ENCODE measurements at places on chromosomes 2 and 18. TPM values are rescaled to one million over a fixed set of nuclear protein-coding genes. Genes with fewer than 3 reads are reported as not detected.
A peak's percentile ranks its signal among the peaks of the same experiment; 100 is the strongest.

DNA sequence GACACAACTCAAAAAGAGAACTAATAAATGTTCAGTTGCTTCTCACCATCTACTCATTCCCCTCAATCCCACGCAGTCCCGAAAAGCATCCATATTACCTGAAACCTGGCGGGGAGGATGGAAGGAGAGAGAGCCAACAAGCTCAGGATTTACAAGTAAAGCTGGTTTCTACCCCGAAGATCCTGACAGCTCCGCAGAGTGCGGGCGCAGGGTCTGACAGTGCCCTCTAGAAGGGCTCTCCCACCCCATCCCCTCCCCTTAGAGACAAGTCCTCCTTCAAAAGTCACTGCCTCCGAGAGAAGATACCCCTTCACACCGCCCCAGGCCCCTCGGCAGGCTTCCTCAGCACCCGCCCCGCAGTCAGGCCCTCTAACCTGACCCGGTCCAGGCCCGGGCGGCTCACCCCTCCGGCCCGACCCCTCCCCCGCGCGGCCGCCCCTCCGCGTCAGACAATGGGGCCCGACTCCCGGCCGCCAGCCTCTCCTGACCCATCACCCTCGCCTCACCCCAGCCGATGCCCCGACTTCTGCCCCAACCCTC lies 550 bp downstream of the RAB1A start:
- DNase-seq = peak; percentile 41
- H3K4me3 ChIP-seq = peak overlapping the region; percentile 95
- H3K27ac ChIP-seq = peak overlapping the region; percentile 97
- no peaks in the 10 kb centered on the region for H3K27me3 ChIP-seq

DNA sequence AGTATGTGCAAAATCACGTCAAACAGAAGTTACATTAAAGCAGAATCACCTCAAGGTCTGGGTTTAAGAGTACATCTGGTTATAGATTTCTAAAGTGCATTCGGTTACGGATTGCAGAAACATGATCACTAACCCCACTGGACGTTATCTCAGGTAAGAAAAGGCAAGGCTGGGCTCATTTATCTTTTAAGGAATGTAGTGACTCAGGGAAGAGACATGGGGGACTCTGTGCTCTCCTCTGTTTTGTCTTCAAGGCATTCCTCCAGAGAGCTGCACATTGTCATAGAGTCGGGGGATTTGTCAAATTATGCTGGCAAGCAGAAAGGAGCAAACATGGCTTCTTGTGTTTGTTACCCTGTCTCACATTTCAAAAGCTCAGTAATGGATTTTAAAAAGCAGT lies 14.3 kb downstream of the WDSUB1 start:
- no peak overlapping the region for H3K27ac ChIP-seq
- H3K4me1 ChIP-seq = peaks cover 4% of the 10 kb centered on the region
- DNase-seq = no peak
- H3K4me3 ChIP-seq = no peak overlapping the region

FBLN7 gene
- 8.8 TPM for total RNA-seq

- no peaks in the 10 kb centered on the region for H3K36me3 ChIP-seq
- H3K27ac ChIP-seq = no peak overlapping the region
- no peaks in the 10 kb centered on the region for H3K27me3 ChIP-seq
- H3K4me3 ChIP-seq = no peak overlapping the region
- H3K4me1 ChIP-seq = peaks cover 8% of the 10 kb centered on the region
- DNase-seq = peak; percentile 14
Observed at GRCh38 chr18:22223254-22223964, 54.0 kb downstream of the GATA6 start.

DNA sequence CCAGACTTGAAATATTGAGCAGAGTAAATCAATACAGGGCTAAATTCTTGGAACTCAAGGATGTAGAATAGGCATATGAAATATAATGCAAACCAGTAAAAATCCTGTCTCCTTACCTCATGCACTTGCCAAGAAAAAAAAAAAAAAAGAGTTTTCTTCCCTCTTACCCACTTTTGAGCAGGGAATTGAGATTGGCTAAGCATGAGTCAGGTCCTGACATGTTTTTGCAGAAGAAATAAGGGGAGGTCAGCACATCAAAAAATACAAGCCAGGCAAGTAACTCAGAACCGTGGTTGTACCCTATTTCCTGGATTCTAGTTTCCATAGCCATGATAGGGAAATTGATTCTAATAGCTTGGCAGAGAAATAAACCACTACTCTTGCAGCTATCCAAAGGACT lies 1526.7 kb downstream of the LRP1B start:
- H3K27me3 ChIP-seq = no peaks in the 10 kb centered on the region
- no peak overlapping the region for H3K27ac ChIP-seq
- no peaks in the 10 kb centered on the region for H3K36me3 ChIP-seq
- no peaks in the 10 kb centered on the region for H3K4me1 ChIP-seq

DNA sequence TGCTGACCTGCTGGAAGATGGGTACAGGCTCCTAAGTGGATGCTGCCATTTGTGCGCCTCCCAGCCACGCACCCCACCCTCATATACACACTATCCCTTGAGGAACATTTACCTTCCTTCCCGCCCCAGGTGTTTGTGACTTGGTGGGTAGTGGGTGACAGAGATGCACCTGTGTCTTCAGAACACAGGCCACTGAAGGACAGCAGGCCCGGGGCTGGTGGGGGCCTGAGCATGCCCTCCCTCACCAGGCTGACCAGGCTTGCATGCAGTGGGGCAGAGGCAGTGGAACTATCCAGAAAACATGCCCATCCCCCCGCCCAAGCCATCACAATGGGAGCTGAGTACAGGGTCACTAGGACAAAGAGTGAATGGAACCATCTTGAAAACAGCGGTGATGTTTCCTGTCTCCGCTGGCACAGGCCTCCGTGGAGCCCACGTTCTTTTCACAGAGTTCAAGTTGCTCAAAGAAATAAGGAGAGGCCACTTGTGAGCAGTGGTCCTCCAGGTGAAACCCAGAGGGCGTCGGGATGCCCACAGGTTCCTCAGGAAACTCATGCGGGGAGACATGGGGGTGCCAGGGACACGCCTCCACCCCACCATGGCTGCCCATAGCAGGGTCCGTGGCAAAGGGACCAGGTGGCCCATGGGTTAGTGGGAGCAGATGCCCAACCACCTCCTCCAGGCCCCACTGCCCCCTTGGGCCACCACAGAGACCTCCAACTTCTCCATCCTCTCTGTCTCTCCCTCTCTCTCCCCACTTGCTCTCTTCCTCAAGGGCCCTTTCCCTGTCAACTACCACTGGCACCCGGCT lies 90.9 kb downstream of the MALT1 start:
- H3K4me3 ChIP-seq = no peak overlapping the region
- peaks cover 25% of the 10 kb centered on the region for H3K4me1 ChIP-seq
- DNase-seq = no peak
- H3K36me3 ChIP-seq = no peaks in the 10 kb centered on the region
- H3K27me3 ChIP-seq = peaks cover 50% of the 10 kb centered on the region

MRPL33 gene
- total RNA-seq = 82.6 TPM

GRCh38 chr2:130790804-130791616 lies 35.7 kb downstream of the AMER3 start:
- H3K4me1 ChIP-seq = no peaks in the 10 kb centered on the region
- H3K27ac ChIP-seq = no peak overlapping the region
- H3K27me3 ChIP-seq = peaks cover 7% of the 10 kb centered on the region
- no peak overlapping the region for H3K4me3 ChIP-seq

- no peak overlapping the region for H3K27ac ChIP-seq
- H3K4me1 ChIP-seq = no peaks in the 10 kb centered on the region
- H3K27me3 ChIP-seq = no peaks in the 10 kb centered on the region
- no peak overlapping the region for H3K4me3 ChIP-seq
Observed at GRCh38 chr18:60060026-60060425, 160.2 kb downstream of the PMAIP1 start.

CENPA gene
- total RNA-seq = 34.4 TPM

- H3K27ac ChIP-seq = no peak overlapping the region
- no peak overlapping the region for H3K4me3 ChIP-seq
- H3K27me3 ChIP-seq = no peaks in the 10 kb centered on the region
- H3K36me3 ChIP-seq = no peaks in the 10 kb centered on the region
Observed at GRCh38 chr2:127143841-127144782, 37.2 kb upstream of the BIN1 start.

DNA sequence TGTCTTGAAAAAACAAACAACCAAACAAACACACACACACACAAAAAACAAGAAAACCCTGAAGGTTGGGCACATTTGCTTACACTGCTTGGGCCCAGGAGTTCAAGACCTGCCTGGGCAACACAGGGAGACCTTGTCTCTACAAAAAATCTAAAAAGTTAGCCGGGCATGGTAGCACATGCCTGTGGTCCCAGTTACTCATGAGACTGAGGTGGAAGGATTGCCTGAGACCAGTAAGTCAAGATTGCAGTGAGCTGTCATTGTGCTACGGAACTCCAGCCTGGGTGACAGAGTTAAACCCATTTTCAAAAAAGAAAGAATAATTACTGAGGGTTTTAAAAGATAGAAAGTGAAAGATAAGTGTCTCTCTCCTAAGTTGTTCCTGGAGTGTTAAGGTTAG lies 103.4 kb downstream of the MBD5 start:
- H3K27ac ChIP-seq = no peak overlapping the region
- H3K36me3 ChIP-seq = peaks cover 13% of the 10 kb centered on the region
- no peak for DNase-seq
- no peak overlapping the region for H3K4me3 ChIP-seq
- H3K4me1 ChIP-seq = no peaks in the 10 kb centered on the region

- no peaks in the 10 kb centered on the region for H3K36me3 ChIP-seq
- H3K4me3 ChIP-seq = peak overlapping the region; percentile 69
- peak overlapping the region; percentile 78 for H3K27ac ChIP-seq
Observed at GRCh38 chr2:25215232-25215631, 46.9 kb upstream of the POMC start.

DNA sequence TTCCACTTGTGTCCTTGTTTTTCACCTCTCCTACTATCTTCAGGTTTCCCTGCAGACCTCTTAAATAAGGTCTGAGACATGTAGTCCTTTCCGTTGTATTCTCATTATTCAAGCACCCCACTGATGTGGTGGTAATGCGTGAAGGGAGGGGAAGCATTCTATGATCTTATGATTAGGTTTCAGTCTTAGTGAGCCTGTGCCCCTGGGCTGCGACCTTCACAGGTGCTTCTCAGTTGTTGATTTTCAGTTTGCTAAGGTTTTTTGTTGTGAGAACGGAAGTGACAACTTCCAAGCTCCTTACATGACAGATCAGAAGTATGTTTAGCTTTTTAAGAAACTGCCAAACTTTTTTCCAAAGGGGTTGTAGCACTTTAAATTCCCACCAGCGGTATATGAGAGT lies 41.3 kb downstream of the VPS54 start:
- peaks cover 16% of the 10 kb centered on the region for H3K4me1 ChIP-seq
- no peaks in the 10 kb centered on the region for H3K27me3 ChIP-seq
- H3K36me3 ChIP-seq = peaks cover 29% of the 10 kb centered on the region
- H3K4me3 ChIP-seq = no peak overlapping the region
- DNase-seq = peak; percentile 42

- no peak for DNase-seq
- no peak overlapping the region for H3K27ac ChIP-seq
- H3K27me3 ChIP-seq = no peaks in the 10 kb centered on the region
- no peak overlapping the region for H3K4me3 ChIP-seq
- H3K4me1 ChIP-seq = no peaks in the 10 kb centered on the region
Observed at GRCh38 chr2:132750606-132751005, 80.6 kb upstream of the LYPD1 start.

SLC38A11 gene
- total RNA-seq = not detected

GRCh38 chr2:200135082-200135481 lies 171.4 kb upstream of the SPATS2L start:
- H3K4me1 ChIP-seq = peaks cover 5% of the 10 kb centered on the region
- no peak for DNase-seq
- H3K27me3 ChIP-seq = no peaks in the 10 kb centered on the region
- no peaks in the 10 kb centered on the region for H3K36me3 ChIP-seq

DNA sequence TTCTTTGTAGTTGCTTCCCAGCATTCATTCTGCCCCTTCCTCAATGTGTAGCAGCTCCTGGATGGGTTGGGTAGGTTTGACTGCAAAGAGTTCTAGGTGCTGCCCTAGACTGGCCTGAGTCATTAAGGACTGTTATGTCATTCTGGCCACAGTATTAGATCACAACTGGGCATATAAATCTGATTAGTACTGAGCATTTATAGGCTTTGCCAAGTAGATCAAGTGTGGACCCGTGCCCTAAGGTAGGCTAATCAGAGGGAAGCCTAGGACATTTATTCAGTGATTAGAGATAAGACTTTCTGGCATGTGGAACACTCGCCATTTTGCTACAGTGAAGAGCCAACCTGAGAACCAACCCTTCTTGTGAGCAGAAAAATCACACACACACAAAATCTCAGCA lies 2.7 kb downstream of the KATNAL2 start:
- H3K27ac ChIP-seq = no peak overlapping the region
- peaks cover 14% of the 10 kb centered on the region for H3K36me3 ChIP-seq
- H3K4me3 ChIP-seq = no peak overlapping the region
- peaks cover 23% of the 10 kb centered on the region for H3K4me1 ChIP-seq

- peak within 1 kb of the TSS; percentile 72 for H3K4me3 ChIP-seq
- peaks cover 57% of the 10 kb centered on the region for H3K27me3 ChIP-seq
- no peak within 1 kb of the TSS for H3K27ac ChIP-seq
- no peaks in the 10 kb centered on the region for H3K36me3 ChIP-seq
Observed at GRCh38 chr2:31138037-31138962, at the start of gene GALNT14. Gene GALNT14, minus strand, starts transcription at chr2:31138440. Its CDS starts 354 bp downstream, at chr2:31138086.

DNA sequence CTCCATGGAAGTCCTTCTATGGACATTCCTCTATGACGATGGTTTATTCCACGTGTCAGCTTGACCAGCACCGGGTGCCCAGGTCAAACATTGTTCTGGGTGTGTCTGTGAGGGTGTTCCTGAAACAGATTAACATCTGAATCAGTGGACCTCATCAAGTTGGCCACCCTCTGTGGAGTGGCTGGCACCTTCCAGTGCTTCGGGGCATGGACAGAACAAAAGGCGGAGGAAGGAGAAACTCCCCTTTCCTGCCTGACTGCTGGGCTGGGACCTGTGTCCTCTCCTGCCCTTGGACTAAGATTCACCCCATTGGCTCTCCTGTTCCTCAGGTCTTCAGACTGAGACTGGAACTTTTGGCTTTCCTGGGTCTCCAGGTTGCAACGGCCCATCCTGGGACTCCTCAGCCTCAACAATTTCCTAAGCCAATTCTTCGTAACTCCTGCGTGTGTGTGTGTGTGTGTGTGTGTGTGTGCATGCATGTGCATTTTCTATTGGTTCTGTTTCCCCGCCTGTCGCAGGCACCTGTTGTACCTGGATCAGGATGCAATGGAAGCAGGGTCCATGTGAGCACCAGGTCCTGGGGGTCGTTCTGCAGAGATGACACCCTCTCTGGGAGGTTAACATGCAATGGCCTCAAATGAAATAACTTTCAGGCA lies 357.2 kb upstream of the SALL3 start:
- H3K36me3 ChIP-seq = no peaks in the 10 kb centered on the region
- no peak overlapping the region for H3K4me3 ChIP-seq
- DNase-seq = no peak
- H3K4me1 ChIP-seq = peaks cover 5% of the 10 kb centered on the region
- H3K27me3 ChIP-seq = peaks cover 35% of the 10 kb centered on the region

GRCh38 chr2:196390243-196391148 lies 219.1 kb upstream of the STK17B start:
- no peak overlapping the region for H3K27ac ChIP-seq
- no peak overlapping the region for H3K4me3 ChIP-seq
- H3K27me3 ChIP-seq = peaks cover 5% of the 10 kb centered on the region
- no peaks in the 10 kb centered on the region for H3K36me3 ChIP-seq

GRCh38 chr2:241869087-241869961 lies at the start of gene RTP5:
Gene RTP5, plus strand, starts transcription at chr2:241869729. Its CDS starts 28 bp downstream, at chr2:241869757.
- peaks cover 4% of the 10 kb centered on the region for H3K36me3 ChIP-seq
- peaks cover 45% of the 10 kb centered on the region for H3K4me1 ChIP-seq
- peaks cover 17% of the 10 kb centered on the region for H3K27me3 ChIP-seq
- no peak for DNase-seq
- H3K4me3 ChIP-seq = no peak within 1 kb of the TSS

All from activated naive CD8-positive, alpha-beta T cell treated with anti-CD3 and anti-CD28 coated beads for 36 hours (primary cell).